ENCODE measurements at places on chromosomes 11 and 22.

GRCh38 chr11:81002374-81002773 lies 1561.5 kb upstream of the TENM4 start:
- no peak for DNase-seq

- DNase-seq, result no peak
These were observed 98.0 kb downstream of the PRR5L start for GRCh38 chr11:36394056-36394455.

DNA sequence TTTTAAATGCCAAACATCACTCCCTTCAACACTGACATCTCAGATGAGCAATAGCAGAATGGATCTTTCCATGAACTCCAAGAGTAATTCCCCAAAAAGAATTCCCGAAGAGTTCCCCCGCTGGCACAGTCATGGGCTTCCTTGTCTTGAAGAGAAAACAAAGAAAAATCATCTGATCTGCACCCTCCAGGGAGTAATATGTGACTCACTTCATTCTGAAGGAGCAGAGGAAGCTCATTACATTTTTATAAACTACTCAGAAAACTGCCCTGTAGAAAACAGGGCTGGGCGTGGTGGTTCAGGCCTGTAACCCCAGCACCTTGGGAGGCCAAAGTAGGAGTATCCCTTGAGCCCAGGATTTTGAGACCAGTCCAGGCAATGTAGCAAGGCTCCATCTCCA lies 35.7 kb downstream of the CELSR1 start:
- DNase-seq, result no peak

DNA sequence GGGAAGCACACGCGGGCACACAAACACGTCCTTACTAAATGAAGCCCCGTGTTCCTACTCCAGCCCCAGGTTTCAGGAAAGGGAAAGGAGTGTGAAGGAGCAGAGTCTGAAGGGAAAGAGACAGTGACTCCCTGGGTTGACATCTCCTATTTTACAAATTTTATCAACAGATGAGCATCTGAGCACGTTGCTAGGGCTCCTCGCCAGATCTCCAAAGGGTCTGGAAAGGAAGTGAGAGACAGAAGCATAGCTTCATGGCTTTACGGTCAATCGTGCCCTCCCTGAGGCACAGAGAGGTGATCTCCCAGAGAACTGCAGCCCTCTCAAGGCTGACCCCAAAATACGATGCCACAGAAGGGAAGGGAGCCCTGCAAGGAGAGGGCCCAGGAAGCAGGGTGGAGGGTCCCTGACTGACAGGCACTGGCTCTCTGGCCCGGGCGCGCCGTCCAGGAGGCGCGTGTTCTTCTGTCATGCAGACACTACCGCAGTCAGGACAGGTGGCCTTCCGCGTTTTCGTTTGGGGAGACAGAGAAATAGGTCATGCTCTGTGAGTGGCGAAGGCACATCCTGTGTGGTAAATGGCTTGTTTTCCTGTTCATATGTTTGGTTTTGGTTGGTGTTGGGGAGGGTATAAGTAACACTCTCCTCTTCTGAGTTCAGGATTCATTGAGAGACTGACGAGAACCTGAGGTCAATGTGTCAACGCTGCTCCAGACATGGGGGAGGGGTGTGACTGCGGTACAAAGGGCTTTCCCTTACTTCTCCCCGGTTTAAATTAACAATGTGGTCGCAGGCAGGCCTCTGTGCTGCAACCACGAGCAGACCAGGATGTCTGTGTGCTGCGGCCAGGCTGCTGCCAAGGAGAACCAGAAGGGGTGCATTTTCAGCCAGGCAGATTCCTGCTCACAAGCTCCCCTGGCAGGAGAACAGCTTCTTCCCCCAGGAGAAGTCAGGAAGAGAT lies 813.3 kb downstream of the OPCML start:
- DNase-seq, result no peak

- DNase-seq, result peak; percentile 78
These were observed 2.6 kb upstream of the HPX start for GRCh38 chr11:6443269-6444003.

DNA sequence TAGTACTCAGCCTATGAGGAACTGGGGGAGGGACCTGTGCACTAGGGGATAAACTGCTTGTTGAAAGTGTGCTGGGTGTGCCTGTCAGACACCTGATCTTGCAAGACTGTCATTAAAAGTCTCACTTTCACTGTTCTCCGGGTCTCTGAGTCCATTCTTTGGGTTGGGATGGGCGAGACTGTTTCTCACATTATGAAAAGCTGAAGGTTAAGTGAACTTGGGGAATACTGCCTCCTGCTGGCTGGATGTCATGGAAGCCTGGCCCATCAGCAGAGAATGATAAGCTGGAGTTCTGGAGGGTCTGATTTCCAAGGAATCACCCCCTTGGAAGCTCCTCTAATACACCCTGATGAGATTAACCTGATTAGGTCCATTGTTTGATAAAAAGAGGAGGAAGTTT lies 9.0 kb upstream of the VPREB1 start:
- no peak for DNase-seq

DNA sequence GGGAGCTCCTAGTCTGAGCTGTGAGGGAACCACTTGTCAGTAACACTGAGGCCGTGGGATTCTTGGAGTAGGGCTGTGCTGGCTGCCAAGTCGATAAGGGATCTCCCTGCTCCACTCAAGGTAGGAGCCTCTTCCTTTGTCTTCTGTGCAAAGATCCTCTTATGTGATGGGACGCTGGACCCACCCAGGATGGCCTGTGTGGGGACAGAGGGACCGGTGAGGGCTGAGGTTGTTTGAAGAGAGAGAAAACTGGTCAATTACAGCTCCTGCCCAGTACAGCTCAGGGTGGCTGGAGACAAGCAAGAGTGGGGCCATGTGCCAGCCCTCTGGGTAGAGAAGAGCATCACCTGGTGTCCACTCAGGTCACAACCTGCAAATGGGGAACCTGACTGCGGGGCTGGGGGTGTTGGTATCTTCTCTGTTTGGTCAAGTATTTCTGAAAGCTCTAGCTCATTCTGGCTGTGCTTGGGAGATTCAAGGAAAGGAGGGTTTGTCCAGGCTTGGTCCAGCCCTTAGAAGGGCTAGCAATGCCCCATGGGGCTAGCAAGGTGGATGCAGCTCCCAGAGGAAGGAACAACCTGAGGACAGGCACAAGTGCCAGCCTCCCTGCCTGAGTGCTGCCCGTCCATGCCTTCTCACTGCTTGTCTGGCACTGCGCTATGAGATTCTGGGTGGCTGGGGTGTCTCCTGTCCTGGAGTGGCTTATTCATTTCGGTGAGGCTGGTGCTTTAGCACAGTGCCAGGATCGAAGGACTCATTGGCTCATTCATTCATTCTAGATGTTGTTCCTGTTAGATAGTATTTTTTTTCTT lies 27.6 kb upstream of the BAIAP2L2 start:
- peak; percentile 38 for DNase-seq

DNA sequence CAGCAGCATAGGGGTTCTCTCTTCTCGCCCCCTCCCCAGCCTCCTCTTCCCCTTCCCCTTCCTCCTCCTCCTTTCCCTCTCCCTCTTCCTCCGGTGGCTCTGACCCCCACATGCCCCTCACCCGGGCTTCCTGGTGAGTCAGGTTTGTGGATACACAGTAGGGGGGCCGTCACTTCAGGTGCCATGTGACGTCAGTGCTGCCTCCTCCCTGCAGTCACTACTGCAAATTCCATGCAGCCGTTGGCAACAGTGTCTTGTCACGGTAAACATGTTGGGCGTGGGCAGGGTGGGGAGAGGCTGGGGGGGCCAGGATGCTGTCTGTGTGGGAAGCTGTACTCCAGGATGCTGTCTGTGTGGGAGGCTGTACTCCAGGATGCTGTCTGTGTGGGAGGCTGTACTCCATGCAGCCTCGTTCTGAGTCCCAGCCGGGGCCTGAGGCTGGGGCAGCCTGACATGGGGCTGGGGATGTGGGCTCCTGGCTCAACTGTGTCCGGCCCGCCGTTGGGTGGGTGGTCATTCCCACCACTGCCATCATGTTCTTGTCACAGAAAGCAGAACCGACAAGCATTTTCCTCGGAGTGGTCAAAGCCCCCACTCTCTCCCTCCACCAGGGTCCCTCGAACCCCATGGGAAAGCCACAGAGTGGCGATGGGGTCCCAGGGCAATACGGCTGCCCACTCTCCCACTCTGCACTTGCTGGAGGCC lies 2.4 kb upstream of the MUC2 start:
- DNase-seq, result peak; percentile 56

GRCh38 chr22:50001388-50002231 lies 11.0 kb downstream of the IL17REL start:
- DNase-seq, result peak; percentile 54

- DNase-seq, result no peak
These were observed 101.6 kb downstream of the CHST1 start for GRCh38 chr11:45563810-45564209.

- no peak for DNase-seq
These were observed 14.0 kb upstream of the FLRT1 start for GRCh38 chr11:64021757-64022093.

DNA sequence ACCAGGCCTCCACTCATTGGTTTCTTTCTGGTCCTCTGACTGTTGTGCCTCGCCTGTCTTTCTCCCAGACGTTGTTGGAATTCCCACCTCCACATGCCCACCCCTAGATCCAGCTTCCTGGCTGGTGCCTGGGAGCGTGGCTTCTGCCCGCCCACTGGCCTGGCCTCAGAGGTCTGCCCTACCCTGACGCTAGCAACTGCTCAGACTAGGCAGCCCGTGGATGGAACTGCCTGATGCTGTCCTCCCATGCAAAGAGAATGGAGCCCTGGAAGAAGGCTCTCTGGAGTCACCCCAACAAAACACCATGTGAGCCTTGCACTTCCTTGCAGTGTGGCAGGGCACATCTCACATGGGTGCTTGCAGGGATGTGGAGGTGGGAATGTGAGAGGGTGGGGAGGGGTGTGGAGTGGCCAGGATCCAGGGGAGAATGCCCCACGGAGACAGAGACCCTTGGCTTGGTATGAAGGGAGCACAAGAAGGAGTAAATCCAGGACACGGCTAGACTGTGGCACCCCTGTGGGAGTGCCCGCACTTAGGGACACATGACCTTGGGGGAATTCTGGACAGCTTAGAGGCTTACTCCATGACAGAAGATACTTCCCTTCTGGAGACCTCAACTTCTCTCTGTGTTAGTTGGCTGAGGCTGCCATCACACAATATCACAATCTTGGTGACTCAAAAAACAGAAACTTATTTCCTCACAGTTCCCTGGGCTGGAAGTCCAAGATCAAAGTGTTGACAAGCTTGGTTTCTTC lies 22.5 kb upstream of the ADA2 start:
- no peak for DNase-seq

DNA sequence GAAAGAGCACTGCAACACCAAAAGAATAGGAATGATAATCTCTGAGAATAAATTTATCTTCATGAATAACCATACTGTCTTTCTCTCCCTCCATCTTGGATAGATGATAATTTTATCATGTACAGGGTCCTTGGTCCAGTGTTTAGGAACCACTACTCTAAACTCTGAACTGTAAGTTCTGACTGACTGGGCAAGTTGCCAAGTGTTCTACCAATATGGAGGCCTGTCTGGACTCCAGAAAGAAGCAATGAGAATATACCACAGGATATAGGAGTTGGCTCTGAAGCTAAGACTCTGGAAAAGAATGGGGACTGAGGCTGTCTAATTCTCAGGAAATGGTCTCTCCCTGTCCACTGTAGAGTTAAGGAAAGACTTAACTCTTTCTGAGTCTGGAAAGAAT lies 1.5 kb downstream of the FHIP1B start:
- no peak for DNase-seq

GRCh38 chr11:130181295-130182272 lies 22.0 kb downstream of the ST14 start:
- DNase-seq, result no peak

DNA sequence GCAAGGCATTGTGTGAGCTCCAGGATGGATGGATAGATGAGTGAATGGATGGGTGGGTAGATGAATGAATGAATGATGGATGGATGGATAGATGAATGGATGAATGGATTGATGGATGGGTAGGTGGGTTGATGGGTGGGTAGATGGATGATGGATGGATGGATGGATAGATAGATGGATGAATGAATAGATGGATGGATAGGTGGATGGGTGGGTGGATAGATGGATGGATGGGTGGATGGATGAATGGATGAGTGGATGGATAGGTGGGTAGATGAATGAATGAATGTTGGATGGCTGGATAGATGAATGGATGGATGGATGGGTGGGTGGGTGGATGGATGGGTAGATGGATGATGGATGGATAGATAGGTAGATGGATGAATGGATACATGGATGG lies 33.5 kb downstream of the DHCR7 start:
- DNase-seq, result no peak

GRCh38 chr11:68051191-68052136 lies 12.6 kb downstream of the TCIRG1 start:
- peak; percentile 62 for DNase-seq

DNA sequence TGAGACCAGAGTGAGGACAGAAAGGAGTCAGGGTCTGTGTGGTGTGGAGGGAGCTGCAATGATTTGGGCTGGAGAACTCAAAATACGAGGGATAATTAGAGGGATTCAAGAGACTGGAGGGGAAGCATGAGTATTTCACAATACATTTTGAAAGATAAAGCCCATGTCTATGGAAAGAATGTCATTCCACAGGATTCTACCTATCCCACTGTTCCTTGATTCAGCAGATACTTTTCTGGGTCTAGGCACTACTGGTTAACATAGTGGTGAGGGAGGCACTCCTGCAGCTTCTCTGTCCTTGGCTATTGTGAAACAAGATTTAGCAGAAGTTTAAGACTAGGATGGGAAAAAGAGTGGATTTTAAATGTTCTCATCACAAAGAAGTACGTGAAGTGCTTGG lies 72.9 kb upstream of the RASSF10 start:
- no peak for DNase-seq

DNA sequence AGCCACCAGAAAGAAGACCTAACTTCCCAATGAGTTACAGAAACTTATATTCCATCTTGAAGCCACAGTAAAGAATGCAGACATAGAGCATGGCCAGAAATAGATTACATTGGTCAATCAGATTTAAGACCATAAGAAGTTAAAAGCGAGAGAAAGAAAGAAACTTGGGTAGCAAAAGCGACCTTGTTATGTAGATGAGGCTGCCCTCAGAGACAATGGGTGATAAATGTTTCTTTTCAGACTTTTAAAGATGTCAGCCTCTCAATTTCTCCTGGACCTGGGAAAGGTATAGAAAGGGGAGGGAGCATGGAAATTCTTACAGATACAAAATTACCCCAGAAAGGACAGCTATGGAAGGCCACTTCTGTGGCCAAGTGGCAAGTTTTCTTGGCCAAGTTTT lies 732.6 kb upstream of the LUZP2 start:
- no peak for DNase-seq

- DNase-seq, result no peak
These were observed 72.6 kb downstream of the DEPDC5 start for GRCh38 chr22:31826443-31826842.
